T-helper 2 cell (primary cell): ENCODE measurements at places on chromosomes 6 and 20.

DNA sequence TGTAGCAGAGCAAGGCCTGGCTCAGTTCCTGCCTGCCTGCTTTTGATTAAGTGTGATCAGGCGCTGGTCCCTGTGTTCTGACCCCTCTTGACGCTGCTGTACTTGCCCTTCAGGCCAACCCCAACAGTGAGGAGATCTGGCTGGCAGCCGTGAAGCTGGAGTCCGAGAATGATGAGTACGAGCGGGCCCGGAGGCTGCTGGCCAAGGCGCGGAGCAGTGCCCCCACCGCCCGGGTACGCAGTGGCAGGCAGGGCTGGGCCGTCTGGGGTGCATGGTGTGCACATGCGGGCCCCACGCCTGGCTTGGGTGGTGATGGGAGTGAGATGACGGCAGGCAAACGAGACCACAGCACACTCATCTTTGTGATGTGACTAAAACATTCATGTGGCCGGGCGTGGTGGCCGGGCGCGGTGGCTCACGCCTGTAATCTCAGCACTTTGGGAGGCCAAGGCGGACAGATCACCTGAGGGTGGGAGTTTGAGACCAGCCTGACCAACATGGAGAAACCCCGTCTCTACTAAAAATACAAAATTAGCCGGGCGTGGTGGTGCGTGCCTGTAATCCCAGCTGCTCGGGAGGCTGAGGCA lies 10.1 kb upstream of the C20orf204 start:
- DNase-seq: no peak

- DNase-seq: no peak
Observed at GRCh38 chr6:143745166-143746133, 67.7 kb downstream of the PHACTR2 start.

- DNase-seq: no peak
Observed at GRCh38 chr6:125262016-125263013, 39.5 kb downstream of the HDDC2 start.

GRCh38 chr6:128595544-128595943 lies 75.1 kb upstream of the PTPRK start:
- no peak for DNase-seq

DNA sequence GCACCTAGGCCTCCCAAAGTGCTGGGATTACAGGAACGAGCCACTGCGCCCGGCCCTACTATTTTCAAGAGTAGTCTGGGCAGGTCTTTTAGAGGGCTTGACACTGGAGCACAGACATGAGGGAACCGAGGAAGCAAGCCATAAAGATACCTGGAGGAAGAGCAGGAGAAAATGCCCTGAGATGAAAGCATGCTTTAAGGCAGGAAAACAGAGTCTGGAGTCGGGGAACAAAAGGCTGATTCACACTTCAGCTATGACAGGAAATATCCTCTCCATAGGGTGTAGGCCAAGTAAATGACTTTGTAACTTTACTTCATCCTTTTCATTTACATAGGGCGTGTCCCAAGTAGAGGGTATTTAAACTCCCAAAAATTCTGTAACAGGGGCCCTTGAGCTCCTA lies 4.3 kb upstream of the SERINC3 start:
- DNase-seq: no peak

DNA sequence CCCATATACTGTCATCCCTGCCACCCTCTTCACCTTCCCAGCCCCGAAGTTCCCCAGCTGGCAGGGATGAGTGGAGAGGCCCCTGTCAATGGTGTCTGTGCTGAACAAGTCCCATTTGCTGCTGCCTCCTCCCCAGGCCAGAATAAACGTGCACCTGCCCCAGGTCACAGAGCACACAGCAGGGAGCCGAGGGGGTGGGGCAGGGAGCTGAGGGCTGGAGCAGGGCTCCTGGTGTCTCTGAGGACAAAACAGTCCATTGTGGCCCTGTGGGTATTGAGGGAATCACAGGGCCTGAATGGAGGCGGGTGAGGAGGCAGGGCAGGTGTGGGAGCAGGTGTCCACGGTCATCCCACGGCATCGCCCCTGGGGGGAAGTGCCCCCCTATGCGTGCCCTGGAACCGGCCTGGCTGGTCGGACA lies 55.8 kb downstream of the SNAI1 start:
- DNase-seq: no peak

DNA sequence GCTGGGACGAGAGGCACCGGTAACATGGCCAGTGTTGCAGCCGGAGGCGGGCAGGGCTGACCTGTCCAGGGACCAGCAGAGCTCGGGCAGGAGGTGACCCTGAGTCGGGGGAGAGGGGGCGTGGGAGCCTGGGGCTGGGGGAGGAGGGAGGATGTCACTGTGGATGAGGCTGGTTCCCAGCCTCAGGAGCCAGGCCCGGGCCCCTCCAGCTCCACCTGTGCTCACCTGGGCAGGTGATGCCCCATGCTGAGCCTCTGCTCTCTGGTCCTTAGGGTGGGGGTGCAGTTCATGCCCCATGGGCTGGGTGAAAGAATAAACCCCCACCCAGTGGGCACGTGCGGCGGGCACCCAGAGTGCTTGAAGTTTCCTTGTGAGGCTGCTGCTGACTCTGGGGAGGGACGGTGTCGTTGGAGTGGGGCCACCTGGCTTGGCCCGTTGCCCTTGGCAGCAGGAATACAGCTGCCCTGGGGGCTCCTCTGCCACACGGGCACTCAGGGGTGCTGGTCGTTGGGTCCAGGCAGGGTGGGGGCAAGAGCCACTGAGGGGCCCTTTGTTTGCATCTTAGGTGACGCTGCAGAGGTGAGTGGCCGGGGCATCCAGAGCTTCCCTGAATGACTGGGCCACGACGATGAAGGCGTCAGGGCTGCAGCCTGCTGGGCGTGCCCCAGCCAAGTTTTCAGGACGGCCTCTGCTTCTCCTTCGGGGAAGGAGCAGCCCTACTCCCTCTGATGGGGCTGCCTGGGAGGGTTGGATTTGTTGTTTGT lies 24.7 kb upstream of the BHLHE23 start:
- no peak for DNase-seq

DNA sequence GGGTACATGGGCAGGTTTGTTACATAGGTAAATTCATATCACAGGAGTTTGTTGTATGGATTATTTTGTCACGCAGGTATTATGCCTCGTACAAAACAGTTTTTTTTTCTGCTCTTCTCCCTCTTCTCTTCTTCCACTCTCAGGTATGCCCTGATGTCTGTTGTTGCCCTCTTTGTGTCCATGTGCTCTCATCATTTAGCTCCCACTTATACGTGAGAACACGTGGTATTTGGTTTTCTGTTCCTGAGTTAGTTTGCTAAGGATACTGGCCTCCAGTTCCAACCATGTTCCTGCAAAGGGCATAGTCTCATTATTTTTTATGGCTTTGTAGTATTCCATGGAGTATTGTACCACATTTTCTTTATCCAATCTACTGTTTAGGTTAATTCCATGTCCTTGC lies 65.7 kb downstream of the UNC5CL start:
- no peak for DNase-seq

DNA sequence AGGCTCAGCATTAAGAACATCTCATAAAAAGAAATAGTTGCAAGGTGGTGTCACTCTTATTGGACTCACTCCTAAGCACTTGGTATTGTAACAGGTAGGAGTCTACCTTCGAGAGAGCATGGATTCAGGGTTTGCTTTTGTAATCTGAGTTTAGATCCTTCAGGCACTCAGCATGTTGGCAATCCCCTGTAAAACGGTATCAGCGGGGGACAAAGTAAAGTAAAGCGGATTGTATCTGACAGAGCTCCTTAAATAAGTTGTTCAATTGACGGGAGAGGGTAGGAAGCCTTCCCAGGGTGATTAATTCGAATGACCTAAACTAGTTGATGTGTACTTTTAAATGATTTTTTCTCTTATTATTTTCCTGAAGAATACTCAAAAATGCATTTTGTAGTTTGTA lies 869.8 kb upstream of the EPHA7 start:
- no peak for DNase-seq

DNA sequence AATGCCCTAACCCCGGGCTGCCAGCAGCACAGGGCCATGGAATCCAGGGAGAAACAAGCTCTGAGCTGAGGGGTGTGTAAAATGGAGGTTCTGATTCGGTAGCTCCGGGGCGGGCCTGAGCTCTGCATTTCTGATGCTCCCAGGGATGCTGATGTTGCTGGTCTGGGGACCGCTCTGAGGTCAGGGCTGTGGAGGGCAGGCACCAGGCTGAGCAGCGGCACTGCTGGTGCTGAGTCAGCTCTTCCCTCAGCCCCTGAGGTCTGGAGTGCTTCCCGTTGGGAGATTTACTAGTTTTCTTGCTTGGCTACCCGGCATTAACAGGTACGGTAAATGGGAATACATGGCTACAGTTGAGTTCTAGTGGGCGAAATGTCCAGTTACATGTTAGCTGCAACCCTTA lies 18.6 kb upstream of the CST3 start:
- DNase-seq: no peak

- DNase-seq: no peak
Observed at GRCh38 chr6:136307351-136307750, 17.7 kb upstream of the BCLAF1 start.

GRCh38 chr6:77774457-77774856 lies 121.6 kb downstream of the MEI4 start:
- DNase-seq: no peak

- DNase-seq: no peak
Observed at GRCh38 chr6:98747960-98748359, 86.4 kb upstream of the POU3F2 start.

DNA sequence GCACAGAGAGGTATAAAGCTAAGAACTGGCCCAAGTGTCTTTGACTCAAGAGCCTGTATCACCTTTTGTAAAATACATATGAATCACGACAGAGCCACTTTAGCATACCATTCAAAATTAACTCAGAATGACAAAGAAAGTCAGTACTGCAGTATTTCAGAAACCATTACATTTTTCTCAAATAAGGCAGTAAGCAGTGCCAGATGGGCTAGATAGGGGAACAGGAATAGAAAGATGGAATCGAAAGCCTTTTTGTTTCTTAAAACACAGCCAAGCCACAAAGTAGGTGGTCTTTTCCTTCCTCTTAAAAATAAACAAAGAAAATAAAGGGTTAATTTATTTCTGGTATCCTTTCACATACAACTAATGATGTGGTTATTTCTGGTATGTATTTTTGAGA lies 10.3 kb downstream of the CLDN20 start:
- no peak for DNase-seq

DNA sequence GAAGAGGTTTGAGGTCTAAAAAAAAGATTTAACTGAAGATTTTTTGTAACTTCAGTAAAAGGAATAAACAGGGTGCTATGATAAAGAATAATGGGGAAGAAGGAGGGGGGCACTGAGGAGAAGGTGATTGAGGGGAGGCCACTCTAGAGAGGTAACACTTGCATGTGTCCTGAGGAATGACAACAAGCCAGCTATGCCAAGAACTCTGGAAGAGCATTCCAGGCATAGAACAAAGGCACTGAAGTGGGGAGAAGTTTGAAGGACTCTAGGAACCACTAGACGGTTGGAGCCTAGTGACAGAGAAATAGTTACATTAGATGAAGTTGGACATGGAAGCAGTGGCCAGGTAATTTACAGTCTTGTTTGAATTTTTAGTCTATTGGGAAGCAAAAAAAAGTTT lies 10.8 kb upstream of the SF3B5 start:
- no peak for DNase-seq

DNA sequence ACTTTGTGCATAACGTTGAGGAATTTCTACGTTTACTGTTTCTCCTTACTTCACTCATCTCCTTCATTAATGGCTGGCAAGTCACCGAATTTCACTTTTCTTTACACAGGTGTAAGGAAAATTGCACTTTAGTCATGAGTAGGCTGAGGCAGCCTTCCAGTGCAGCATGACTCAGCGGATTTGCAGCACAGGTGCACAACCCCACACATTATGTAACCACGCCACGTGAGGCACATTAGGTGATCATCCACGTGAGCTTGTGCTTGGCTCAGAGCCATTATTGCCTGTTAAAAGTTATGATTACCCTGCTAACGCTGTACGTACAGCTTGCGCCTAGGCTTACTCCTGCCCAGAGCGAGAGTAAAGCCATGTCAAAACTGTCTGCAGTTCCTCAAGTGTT lies 158.8 kb downstream of the NKAIN2 start:
- no peak for DNase-seq
